ENCODE measurements at places on chromosomes 4 and X.

DNA sequence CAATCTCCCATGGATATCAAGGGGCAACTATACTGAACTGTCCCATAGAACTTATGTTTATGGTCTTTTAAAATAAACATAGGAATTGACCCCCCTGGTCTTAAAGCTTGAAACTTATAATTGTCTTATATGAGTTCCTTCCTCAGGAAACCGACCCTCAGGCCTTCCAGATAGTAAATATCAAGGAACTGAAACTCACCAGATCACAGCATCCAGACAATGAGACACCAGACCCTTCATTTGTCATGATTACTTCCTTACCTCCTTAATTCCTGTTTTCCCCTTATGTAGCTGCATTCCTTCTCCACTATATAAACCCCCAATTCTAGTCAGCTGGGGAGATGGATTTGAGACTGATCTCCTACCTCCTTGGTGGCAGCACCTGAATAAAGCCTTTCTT, 94.8 kb upstream of the GRPR start:
- no peak for DNase-seq

DNA sequence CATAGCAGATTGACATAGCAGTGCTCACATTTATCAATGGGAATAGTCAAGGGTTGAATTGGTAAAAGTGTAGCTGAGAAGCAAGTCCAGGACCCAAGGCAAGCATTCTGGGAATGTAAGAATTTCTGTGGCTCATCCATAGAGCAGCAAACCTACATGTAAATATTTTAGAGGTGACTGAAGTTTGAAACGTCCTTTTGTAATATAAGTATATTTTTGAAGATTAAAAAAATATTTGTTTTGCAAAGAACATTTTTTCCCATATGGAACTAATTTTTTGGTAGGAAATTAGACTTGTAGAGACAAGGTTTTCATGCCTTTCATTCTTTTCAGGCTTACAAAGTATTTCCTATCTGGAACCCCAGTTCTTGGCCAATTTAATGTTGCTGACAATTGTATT, 104.0 kb downstream of the TEX13A start:
- no peak for DNase-seq

DNA sequence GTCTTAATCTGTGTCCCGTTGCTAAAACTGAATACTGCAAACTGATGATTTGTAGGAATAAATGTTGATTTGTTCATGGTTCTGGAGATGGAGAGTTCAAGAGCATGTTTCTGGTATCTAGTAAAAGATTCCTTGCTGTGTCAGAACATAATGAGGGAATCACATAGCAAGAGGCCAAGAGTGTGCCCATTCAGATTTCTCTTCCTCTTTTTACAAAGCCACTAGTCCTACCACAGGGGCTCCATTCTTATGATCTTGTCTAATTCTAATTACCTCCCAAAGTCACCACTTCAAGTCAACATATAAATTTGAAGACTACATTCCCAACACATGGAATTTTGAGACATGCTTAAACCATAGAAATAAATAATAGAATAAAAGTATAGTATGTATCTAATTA, 608.8 kb upstream of the EPHA5 start:
- DNase-seq: no peak

- DNase-seq: peak; percentile 57
Observed at GRCh38 chr4:186724058-186724863, 605 bp upstream of the FAT1 start.

GRCh38 chrX:125132274-125132673, 187.4 kb upstream of the TEX13C start:
- no peak for DNase-seq

DNA sequence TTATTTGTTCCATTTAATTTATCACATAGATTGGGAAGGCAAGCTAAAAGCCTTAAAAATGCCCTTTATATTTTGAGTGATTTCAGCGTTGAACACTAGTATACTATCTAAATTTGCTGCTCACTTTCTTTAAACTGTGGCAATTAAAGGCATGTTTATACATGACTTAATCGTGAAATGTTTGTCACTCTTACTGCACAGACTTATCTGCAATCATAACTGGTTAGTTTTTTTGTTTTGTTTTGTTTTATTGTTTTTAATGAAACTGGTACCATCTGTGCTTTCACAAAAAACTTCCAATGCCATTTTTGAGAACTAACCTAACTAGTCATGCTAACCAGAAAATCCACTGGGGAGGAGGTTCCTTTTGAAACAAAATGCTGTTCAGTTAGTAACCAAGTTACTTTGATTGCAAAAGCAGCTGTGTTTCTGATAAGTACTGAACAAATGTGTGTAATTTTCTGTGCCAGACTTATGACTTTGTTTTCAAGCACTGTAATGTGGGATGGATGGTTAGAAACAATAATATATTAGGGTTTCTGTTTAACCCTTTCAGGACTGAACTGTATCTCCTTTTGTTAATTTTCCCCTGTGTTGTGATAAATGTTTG, 56.1 kb downstream of the CCKAR start:
- no peak for DNase-seq

DNA sequence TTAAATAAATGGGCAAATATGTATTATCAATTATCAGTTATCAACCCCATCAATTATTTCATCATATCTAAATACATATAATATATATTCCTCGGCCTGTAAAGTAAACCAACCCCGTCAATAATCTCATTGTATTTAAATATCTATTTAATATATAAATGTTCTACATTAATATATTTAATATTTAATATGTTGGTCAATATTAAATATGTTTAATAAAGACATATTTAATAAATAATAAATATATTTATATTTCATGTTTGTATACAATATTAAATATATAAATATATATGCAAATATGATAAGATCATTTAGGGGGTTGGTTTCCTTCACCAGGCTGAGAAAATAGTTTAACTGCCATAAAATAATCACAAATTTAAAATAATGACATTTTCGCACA, 6.4 kb upstream of the TMEM144 start:
- no peak for DNase-seq

DNA sequence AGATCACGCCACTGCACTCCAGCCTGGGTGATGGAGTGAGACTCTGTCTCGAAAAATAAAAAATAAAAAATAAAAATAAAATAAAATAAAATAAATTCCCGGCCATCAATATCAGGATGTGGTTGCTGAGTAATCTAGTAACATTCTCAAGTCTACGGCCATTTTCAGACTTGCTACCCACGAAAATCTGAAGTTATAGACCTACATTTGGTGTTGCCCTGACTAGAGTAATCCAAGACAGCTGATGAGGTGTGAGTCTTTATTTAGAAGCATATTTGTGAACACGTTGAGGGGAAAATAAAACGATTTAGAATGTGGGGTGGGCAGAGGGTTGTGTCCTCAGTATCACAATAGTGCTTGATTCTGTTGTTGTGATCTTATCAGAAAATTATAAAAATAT, 130.2 kb upstream of the MID1 start:
- no peak for DNase-seq

DNA sequence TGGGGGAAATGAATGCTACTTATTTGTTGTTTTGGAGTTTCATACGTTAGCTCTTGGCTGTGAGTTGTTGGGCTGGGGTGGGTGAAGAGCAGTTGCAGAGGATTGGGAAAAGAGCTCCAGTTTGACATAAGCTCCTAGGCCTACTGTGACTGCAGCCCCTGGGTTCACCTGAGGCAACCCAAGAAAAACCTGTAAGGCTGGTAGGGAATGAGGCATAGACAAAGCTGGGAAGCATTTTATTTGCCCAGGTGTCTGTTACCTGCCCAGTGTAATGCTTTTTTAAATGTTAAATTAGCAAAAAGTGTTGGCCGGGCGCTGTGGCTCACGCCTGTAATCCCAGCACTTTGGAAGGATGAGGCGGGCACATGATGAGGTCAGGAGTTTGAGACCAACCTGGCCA, 160.0 kb downstream of the FHIP1A start:
- no peak for DNase-seq

DNA sequence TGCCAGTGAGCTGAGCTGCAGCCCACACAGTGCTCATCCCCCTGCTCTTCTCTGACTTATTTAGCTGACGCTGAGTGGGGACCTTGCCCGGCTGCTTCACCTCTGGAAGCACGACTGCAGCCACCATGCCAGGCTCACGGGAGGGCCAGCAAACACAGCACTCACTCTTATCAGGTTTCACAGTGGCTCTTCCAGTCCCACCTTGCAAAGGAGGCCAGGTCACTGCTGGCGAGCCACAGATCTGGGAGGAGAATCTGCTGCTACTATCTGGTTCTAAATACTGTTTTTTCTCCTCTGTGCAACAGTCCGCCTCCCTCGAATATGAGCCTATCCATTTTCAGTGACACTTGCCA, 6.7 kb upstream of the SPON2 start:
- DNase-seq: no peak

DNA sequence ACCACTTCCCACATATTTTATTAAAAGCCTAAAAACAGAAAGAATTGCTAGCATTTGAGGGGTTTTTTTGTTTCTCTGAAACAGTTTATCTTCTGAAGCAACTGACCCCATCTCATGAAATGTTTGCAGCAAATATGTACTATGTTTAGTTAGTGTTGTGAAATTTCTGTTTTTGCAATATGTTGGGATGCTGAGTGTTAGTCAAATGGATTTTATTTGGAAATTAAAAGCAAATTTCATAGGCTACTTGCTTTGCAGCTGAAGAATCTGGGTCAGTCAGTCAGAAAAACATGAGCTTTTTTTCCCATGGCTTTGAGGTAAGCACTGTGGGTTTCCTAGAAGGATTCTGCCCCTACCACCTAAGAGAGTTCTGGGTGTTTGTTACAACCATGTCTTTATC, 184.9 kb upstream of the DKK2 start:
- DNase-seq: no peak

DNA sequence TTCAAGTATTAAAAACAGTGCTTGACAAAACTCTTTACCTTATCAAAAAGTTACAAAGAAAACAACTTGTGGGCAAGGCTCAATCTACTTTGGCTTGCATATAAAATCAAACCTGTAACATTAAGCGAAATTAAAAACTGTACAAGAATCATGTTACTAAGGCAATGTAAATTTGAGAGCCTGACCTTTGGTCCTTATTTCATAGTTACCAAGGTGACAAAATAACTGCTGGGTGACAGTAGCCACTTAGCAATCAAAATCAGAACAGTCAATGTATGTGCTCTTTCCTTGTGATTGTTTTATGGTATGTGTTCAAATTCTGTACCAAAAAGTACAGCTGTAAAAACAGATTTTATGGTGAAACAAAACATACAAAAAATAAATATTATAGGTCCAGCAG, 204.0 kb downstream of the RASL11B start:
- no peak for DNase-seq

DNA sequence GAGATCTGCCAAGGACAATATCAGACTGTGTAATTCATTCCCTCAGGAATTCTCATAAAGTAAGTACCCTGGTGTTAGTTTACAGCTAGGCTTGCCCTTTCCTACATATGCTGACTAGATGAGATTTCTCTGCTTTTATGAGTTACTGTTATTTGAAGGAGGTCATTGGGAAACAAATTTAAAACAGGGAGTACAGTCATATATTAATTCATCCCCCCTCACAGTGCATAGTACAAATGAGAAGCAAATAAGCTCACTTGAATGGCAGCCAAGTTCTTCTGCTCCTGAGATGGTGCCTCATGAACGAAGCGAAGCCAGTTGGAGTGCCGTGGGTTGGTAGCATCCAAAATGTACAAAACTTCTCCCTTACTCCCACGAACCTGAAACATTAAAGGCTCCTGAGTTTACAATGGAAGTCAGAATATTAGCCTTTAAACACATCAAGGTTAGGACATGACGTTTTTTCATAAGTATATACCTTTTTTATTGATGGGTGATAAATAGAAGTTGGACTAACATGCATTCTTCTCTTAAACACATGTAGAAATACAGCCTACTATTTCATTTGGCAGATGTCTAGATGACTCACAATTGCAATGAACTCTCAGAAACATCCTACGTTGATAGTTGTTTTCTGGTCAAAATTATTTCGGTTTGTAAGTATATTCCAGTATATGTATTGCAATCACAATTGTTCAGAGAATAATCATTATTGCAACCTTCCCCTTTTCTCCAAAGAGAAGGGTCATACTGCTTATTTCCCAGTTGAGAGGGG, 69.2 kb downstream of the PRDM5 start:
- DNase-seq: no peak

DNA sequence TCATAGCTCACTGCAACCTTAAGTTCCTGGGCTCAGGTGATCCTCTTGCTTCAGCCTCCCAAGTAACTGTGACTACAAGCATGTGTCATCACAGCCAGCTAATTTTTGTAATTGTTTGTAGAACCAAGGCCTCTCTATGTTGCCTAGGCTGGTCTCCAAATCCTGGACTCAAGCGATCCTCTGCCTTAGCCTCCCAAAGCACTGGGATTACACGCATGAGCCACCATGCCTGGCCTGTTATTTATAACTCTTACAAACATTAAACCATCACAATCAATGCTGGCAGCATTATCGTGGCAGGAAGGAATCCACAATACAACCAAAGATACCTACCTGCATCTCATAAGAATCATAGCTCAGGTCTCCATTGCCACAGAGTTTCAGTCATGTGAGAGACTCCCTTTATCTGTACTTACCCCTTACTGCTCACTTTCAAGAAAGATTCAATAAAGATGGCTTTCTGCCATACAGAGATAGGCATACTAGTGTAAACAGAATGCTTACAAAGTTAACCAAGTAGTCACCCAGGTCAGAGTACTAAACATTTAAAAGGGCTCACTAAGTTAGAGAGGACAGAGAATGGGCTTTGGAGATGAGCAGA, 48.5 kb downstream of the SMIM31 start:
- no peak for DNase-seq

DNA sequence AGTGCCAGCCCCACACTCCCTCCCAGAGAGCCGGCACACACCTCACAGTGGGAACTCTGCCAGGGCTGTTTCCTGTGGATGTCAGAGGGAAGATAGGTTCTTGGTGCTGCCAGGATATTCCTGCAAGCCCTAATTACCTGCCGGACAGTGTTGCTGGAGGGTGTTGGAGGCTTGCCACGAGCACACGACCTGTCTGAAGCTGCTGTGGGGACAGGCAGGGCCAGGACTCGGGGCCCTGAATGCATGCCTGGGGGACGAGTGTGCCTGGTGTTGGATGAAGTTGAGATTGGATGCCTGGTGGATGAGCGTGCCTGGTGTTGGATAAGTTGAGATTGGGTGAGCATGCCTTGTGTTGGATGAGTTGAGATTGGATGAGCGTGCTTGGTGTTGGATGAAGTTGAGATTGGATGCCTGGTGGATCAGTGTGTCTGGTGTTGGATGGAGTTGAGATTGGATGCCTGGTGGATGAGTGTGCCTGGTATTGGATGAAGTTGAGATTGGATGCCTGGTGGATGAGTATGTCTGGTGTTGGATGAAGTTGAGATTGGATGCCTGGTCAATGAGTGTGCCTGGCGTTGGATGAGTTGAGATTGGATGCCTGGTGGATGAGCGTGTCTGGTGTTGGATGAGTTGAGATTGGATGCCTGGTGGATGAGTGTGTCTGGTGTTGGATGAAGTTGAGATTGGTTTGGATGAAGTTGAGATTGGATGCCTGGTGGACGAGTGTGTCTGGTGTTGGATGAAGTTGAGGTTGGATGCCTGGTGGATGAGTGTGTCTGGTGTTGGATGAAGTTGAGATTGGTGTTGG, 23.2 kb upstream of the UVSSA start:
- DNase-seq: no peak

- DNase-seq: no peak
Observed at GRCh38 chrX:17067534-17067933, 121.1 kb downstream of the REPS2 start.

- peak; percentile 62 for DNase-seq
Observed at GRCh38 chr4:99447079-99447478, 11.9 kb upstream of the ADH7 start.

- no peak for DNase-seq
Observed at GRCh38 chr4:159015841-159016240, 87.0 kb upstream of the RAPGEF2 start.

GRCh38 chrX:22193851-22194659, 78.7 kb upstream of the CBLL2 start:
- DNase-seq: no peak

GRCh38 chr4:180356766-180357165, 1886.4 kb upstream of the TENM3 start:
- no peak for DNase-seq

Measured in neuronal stem cell (in vitro differentiated cells).